A549 (cell line): ENCODE measurements at places on chromosomes 16 and 17. TPM values are rescaled to one million over a fixed set of nuclear protein-coding genes. Genes with fewer than 3 reads are reported as not detected.

DNA sequence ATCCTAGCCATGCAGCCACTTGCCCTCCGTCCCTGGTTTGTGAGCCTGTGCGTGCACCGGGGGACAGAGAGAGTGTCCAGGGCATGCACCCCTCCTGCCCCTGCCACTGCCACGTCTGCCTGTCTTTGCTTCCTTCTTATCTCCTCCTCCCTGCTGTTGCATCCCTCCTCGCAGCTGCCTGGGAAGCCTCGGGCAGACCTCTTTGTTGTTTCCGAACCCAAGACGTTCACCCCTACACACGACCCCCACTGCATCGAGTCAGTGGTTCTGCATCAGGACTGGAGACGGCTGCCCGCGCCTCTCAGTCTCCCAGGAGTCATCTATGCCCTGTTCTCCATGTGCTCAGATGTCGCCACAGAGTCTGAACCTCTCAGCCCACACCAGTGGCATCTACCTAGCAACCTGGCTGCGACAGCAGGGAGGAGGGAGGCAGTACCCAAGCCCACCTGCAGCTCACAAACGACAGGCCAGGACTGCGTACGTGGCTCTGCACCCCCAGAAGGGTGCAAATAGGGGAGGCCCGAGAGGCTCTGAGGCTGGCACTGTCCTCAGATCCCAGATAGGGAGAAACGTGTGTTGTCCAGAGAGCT, 5.2 kb downstream of the TIMP2 start:
- DNase-seq = no peak

DNA sequence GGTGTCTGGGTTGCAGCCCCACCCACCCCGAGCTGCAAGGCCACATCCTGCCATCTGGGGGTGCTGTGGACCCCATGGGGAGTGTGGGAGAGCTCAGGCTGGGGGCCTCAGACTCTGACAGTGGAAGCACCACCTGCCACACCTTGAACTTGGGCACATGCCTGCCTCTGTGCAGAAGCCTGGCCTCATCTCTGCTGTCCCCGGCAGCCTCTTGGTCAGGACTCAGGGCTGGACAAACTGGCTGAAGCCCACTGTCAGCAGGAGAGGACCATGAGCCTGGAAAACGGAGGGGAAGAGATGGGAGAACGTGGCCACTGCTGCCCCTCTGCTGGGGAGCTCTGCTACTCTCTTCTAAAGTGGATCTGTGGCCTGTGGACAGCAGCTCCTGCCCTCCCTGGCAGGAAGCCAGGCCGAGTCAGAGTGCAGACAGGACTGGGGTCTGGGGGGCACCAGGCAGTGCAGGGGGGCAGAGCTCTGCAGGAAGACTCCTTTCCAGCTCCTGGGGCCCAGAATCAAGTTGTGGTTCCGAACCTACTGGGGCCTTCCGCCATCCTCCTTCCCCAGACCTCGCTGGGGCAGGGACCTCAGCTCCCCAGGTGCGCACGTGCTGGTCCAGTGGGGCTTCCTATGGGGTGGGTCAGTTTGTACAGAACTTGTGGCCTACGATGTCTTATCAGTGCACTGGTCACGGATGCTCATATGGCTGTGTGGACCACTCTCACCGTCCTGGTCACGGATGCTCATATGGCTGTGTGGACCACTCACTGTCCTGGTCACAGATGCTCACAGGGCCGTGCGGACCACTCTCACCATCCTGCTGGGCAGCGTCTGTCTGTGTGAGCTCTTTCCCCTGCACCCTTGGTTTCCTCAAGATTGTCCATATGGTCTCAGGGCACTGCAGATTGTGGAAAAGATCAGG, 207.7 kb downstream of the LAT start:
- DNase-seq = no peak

DNA sequence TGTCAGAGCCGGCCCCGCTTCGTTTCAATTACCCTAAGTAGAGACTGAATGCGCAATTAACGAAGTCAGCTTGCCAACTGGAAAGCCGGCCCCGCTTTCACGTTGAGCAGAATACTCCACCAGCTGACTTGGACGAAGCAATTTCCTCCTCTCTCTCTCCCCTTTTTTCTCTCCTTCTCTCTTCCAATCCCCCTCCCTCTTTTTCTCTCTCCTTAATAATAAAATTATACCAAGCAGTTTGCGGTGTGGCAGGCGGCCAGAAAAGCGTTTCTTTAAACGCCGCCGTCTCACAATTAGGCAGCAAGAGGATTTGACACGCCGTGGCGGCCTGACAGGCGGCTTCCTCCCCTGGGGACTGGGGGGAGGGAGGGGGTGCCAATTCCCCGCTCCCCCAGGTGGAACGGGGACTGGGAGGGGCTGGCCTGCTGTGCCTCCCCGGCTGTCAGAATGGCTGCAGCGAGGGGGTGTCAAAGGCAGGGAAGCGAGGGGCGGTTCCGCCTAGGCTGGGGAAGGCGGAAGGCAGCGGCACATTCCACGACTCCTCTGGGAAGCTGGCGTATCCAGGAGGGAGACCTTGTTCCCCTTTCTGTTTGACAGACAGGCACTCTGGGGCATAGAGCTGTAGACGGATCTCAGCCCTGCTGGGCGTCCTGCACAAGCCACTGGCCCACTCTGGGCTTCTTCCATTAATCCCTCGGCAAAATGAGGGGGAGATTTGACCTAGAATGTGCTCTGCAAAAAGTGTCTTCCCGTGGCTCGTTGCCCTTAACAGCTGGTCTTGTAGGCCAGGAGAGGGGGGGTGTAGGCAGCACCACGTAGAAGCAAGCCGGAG, 52.7 kb downstream of the SREBF1 start:
- DNase-seq = no peak

DNA sequence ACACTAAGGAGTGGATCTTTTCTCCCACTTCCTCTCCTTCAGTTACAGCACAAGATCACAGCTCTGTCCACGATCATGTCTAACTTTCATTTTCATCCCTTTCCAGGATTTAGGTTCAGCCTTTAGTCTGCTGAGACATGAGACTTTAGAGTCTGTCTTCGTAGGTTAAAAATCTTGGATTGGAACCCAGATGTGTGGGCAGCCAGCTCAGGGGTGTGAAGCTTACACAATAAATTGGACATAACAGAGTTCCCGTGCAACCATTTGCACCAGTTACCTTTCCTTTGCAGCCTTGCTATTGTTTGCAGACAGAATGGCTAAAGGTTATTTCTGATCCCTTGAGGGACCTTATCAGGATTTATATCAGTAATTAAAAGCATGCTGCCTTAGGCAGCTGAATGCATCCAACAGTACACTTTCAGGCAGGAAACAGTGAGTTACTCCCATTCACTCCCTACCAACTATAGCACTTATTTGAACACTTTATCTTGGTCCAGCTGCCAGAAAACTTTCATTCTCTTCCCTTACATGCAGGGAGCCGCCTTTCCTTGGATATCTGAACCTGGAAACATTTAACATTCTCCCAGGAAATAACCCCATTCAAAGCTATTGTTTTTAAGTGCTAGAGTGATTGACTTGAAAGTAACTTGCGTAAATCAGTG, 87.3 kb downstream of the TMEM100 start:
- DNase-seq = no peak

DNA sequence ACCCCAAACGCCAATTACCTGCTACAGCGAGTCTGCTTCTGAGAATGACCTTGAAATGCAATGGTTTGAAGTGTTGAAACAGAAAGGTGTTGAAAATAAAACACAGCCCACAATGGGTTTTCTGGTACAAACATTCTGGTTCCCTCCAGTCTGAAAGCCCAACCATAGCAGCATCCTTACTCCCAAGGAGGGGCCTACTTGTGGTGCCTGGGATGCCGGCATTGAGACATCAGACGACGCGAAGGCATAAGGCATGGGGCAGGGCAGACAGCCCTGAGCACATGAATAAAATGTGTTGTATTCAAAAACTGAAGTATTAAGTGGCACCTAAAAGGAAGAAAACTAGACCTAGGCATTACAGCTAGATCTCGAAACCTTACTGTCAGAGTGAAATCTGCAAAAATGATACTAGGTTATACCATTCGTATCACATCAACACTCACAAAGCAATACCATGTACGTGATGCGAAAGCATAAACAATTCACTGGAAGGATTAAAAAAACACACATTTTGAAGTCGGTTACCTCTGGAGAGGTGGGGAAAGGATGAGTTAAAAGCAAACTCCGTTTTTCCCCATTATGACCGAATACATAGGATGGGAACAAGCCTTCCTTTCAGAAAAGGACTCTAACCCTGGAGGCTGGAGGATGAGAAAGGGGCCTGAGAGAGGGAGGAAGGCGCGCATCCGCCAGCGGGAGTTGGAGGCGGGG, 702 bp downstream of the NUDT21 start:
- no peak for DNase-seq

The HOXB6 gene
- 12.3 to 14.9 TPM (median 14.7 TPM) in 3 replicates for polyA plus RNA-seq

The CCL4L2 gene
- polyA plus RNA-seq = not detected in 3 replicates

The CCDC182 gene
- polyA plus RNA-seq = not detected in 3 replicates

The MEFV gene
- not detected in 3 replicates for polyA plus RNA-seq

The AIPL1 gene
- polyA plus RNA-seq = not detected in 3 replicates
